Caki2 (cell line): ENCODE measurements at places on chromosomes 12 and 14. TPM values are rescaled to one million over a fixed set of nuclear protein-coding genes. Genes with fewer than 3 reads are reported as not detected.

VRTN gene
- 0.03 TPM in 1 of 2 replicates, not detected in the other for total RNA-seq

DYRK2 gene
- total RNA-seq, result 54.9 and 58.0 TPM in 2 replicates

APOF gene
- total RNA-seq, result not detected in 2 replicates

ETFBKMT gene
- 0.81 TPM in 1 of 2 replicates, not detected in the other for total RNA-seq

SPTLC2 gene
- 14.4 and 15.9 TPM in 2 replicates for total RNA-seq

CARMIL3 gene
- 0.26 TPM in 1 of 2 replicates, not detected in the other for total RNA-seq

DBX2 gene
- not detected in 2 replicates for total RNA-seq

CDKN1B gene
- total RNA-seq, result 43.9 and 45.0 TPM in 2 replicates

LRRK2 gene
- total RNA-seq, result 2.5 TPM in 2 replicates

TIMELESS gene
- 33.3 and 46.0 TPM in 2 replicates for total RNA-seq

EPYC gene
- not detected in 2 replicates for total RNA-seq

PRB4 gene
- not detected in 2 replicates for total RNA-seq

NRXN3 gene
- total RNA-seq, result not detected in 2 replicates

PCNX4 gene
- total RNA-seq, result 30.7 and 58.9 TPM in 2 replicates

CPSF6 gene
- total RNA-seq, result 35.7 and 38.7 TPM in 2 replicates

CCDC197 gene
- total RNA-seq, result not detected in 2 replicates

KRT83 gene
- not detected in 2 replicates for total RNA-seq

VIPAS39 gene
- total RNA-seq, result 19.9 and 24.1 TPM in 2 replicates

CAPZA3 gene
- not detected in 2 replicates for total RNA-seq

SERPINA6 gene
- total RNA-seq, result 3.8 and 8.7 TPM in 2 replicates

CLEC1B gene
- total RNA-seq, result not detected in 2 replicates

SLC10A1 gene
- total RNA-seq, result not detected in 2 replicates

TESPA1 gene
- total RNA-seq, result not detected in 2 replicates

FOXN4 gene
- not detected in 2 replicates for total RNA-seq

SIX1 gene
- 15.2 and 22.9 TPM in 2 replicates for total RNA-seq

LUM gene
- total RNA-seq, result not detected in 2 replicates

ZFYVE26 gene
- total RNA-seq, result 5.3 and 6.3 TPM in 2 replicates

CLEC4D gene
- total RNA-seq, result not detected in 2 replicates

SOAT2 gene
- not detected in 2 replicates for total RNA-seq

CD163L1 gene
- 4.2 and 10.4 TPM in 2 replicates for total RNA-seq

HOXC9 gene
- 1.4 and 2.4 TPM in 2 replicates for total RNA-seq

GPN3 gene
- total RNA-seq, result 22.0 and 82.1 TPM in 2 replicates

NTS gene
- not detected in 2 replicates for total RNA-seq

MGAT4C gene
- total RNA-seq, result not detected in 2 replicates

FAM90A1 gene
- 1.5 TPM in 1 of 2 replicates, not detected in the other for total RNA-seq

NANOG gene
- not detected in 2 replicates for total RNA-seq

TMEM106C gene
- total RNA-seq, result 212 and 223 TPM in 2 replicates

FSCB gene
- not detected in 2 replicates for total RNA-seq

ASB2 gene
- 1.9 and 6.3 TPM in 2 replicates for total RNA-seq

SLC2A14 gene
- total RNA-seq, result 0.14 TPM in 1 of 2 replicates, not detected in the other

CDH24 gene
- total RNA-seq, result 7.6 and 9.5 TPM in 2 replicates

MIPOL1 gene
- total RNA-seq, result 10.5 and 28.3 TPM in 2 replicates

TGM1 gene
- 0.44 TPM in 1 of 2 replicates, not detected in the other for total RNA-seq

SYNDIG1L gene
- total RNA-seq, result not detected in 2 replicates

CRIP1 gene
- not detected in 2 replicates for total RNA-seq

DNAI7 gene
- 0.61 TPM in 1 of 2 replicates, not detected in the other for total RNA-seq

BHLHE41 gene
- 5.8 and 70.0 TPM in 2 replicates for total RNA-seq

TSPAN11 gene
- total RNA-seq, result not detected in 2 replicates
